Nucleus accumbens (tissue), 56 donors: ENCODE measurements at places on chromosomes 1 and 21.

DNA sequence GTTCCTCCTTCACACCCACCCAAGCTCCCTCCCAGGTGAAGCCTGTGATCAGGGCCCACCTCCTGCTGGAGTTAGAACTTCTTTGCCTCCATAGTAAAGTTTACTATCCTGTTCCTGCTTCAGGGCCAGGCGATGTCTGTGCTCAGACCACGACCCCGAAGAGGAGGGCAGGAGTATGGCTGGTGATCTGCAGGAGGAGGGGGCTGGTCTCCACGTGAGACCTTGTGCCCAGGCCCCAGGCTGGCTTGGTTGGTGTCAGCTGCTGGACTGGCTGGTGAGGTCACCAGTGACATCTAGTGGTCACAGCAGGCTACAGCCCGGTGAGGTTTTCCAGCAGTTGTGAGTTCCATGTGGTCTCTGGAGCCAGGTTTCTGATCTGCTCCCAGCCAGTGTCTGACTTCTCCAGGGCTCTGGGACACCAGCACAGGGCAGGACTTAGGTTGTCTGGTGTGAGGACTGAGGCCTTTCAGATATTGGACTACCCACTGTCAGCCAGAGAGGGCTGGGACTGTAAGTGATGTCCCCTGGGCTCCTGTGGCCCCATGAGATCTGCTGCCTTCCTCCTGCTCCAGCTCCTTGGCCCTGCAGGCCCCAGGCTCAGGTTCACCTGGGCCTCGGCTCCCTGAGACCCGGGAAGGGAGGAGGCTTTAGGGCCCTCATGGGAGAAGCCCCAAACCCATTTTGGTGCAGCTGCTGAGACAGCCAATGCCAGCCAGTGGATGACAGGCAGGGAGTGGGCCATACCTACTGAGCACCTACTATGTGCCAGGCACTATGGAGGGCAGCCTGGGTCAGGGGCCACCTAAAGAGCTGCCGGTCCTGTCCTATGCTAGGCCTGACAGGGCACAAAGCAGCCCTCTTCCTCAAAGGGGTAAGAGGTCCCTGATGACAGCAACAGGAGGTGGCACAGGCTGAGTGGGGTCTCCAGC, 6.0 kb upstream of the UBL4B start:
- no peak for DNase-seq

- no peak for DNase-seq
Measured at GRCh38 chr1:225697428-225697827, 44.5 kb upstream of the ENAH start.

- no peak for DNase-seq
Measured at GRCh38 chr1:172770071-172770470, 111.2 kb downstream of the FASLG start.

- DNase-seq = no peak
Measured at GRCh38 chr1:183227422-183228346, 41.6 kb downstream of the LAMC2 start.

GRCh38 chr1:85148524-85149250, 52.1 kb downstream of the SYDE2 start:
- no peak for DNase-seq

DNA sequence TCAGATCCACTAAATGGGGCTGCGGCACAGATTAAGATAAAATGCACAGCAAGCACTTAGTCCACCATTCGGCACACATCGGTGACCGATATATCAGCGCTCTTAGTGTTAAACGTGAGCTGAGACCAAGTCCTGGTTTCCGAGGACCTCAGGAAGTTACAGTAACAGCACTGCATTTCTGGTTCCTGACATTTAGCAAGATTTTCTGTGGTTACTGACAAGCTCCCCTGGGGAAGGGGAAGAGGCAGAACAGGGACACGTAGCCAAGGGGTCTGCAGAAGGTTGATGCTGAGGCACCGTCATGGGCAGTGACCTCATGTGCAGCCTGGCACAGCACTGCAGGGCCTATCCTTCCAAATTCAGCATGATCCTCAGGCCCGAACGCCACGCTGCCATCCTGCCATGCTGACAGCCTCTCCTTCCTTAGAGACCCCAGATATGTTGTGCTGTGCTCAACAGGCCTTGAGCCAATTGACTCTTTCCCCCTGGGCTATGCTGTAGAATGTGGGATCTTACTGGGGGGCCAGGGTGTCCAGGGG, 13.4 kb upstream of the PEF1 start:
- no peak for DNase-seq

GRCh38 chr1:27303509-27303908, 18.5 kb upstream of the TMEM222 start:
- no peak for DNase-seq

- no peak for DNase-seq
Measured at GRCh38 chr1:116455509-116455908, 82.5 kb downstream of the ATP1A1 start.

DNA sequence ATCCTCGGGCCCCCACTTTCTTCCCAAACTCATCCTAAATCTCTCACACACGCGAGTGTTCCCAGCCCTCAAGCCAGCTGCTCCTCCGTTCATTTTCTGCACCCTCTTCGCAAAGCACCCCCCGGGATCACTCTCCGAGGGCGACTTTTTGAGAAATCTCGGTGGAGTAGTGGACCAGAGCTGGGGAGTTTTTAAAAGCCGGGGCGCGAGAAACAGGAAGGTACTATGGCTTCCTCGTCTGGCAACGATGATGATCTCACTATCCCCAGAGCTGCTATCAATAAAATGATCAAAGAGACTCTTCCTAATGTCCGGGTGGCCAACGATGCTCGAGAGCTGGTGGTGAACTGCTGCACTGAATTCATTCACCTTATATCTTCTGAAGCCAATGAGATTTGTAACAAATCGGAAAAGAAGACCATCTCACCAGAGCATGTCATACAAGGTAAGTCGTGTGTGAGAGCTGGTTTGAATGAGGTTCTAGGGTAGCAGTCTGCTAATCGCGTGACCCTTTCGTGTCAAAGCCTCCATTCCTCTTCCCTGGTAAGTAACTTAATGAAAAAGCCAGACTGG, 800 bp downstream of the DR1 start:
- DNase-seq = no peak

GRCh38 chr1:69269491-69269890, 298.2 kb upstream of the LRRC7 start:
- DNase-seq = no peak

GRCh38 chr1:232040260-232040659, 413.7 kb downstream of the DISC1 start:
- DNase-seq = no peak

DNA sequence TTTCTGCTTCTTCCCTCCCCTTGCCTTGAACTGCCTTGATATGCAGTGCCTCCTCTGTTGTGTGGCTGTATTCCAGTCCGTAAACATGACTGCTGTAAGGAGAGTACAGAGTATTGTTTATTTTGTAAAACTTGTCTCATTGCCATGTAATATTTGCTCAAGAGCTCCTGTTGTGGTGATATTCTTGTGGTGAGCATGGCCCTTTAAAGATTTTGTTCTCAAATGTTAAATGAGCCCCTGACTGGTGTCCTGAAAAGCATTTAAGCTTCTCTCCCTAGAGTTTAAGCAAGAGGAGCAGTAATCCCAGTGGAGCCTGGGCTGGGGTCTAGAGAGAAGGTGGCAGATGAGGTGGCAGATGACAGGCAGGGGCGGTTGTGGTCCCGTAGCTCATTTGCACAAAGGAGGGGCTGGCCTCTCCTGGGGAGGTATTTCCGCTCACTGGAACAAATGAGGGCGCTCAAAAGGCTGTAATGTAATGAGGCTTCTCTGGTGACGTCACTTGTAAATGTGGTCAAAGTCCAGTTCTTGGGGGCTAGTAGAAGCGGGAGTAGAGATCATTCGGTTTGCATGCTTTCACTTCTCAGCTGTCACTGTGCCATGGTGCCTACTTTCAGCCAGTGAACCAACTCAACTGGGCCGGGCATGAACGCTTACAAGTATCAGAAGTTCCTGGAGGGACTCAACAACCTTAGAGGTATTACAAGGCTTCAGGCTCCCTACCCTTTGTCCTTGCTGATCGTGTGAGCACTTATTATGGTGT, 46.0 kb upstream of the MACF1 start:
- no peak for DNase-seq

- no peak for DNase-seq
Measured at GRCh38 chr1:171984850-171985485, 143.7 kb downstream of the DNM3 start.

DNA sequence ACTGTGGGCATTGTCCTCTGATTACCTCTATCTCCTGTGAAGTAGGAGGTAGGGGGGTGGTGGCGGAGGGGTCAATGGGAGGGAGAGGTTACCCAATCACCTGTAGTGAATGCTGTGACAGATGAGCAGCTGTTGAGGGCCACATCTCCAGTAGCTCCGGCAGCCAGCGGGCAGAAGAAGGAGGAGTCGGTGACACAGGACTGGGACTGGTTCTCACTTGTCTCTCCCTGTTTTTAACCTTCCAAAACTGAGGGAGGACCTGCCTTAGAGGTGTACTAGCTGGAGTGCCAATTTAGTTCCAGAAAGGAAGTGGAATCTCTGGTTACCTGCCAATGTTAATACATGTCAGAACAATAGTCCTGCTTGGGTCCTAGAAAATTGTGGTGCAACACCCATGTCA, 56.2 kb upstream of the ENAH start:
- no peak for DNase-seq

DNA sequence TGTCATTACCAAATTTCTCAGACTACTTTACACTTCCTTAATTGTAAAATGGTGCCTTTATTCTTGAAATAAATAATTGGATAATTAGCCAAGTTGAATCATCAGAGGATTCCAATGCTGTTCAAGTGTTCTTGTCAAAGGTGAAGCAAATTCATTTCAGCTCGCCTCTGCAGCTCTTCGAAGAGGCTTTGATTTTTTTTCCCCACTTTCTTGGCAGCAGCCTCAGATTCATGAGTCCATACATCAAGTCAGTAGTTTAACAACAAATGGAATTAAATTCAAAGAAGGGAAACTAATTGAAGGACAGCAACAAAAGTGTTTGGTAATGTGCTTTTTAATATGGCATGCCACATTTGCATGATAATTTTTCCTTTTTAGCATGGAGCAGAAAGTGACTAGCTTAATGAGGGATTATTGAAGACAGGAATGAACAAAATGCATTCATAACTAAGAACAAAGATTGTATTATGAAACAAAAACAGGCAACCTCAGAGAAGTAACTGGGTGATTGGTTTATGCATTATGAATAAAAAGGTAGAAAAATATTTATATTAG, 239.0 kb downstream of the USH2A start:
- no peak for DNase-seq

GRCh38 chr1:95278173-95279006, 44.4 kb downstream of the RWDD3 start:
- DNase-seq = no peak

DNA sequence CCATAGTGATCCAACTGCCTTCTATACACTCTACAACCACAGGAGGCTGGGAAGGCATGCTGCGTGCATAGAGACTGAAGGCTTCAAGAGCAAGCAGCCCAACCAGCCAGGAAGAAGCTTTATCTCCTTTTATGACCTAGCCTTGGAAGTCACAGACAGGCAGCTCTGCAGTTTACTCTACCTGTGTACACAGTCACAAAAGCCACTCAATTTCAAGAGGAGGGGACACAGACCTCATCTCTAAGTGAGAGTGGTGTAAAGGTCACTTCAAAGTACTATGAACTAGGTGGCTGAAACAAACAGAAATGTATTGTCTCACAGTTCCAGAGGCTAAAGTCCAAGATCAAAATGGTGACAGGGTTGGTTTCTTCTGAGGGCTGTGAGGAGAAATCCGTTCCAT, 69.6 kb upstream of the GJB5 start:
- no peak for DNase-seq

DNA sequence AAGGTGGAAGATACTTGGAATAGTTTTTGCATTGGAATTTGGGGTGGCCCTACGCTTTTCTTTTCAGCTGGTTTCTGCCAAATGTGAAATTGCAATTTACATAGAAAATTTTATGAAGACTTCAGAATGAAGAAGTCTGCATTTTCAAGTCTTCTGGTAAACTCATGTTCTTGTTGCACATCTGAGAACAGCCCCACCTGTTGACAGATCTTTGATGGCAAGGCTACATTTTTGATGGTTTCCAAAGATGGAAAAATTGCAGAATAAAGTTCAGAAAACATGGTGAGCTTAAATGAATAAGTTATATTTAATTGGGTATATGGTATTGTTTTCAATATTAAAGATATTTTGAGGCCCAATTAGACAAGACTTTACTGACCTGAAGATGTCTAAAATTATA, 25.4 kb downstream of the OLFM3 start:
- no peak for DNase-seq

GRCh38 chr1:26122988-26123973, 11.7 kb downstream of the PDIK1L start:
- DNase-seq = no peak

DNA sequence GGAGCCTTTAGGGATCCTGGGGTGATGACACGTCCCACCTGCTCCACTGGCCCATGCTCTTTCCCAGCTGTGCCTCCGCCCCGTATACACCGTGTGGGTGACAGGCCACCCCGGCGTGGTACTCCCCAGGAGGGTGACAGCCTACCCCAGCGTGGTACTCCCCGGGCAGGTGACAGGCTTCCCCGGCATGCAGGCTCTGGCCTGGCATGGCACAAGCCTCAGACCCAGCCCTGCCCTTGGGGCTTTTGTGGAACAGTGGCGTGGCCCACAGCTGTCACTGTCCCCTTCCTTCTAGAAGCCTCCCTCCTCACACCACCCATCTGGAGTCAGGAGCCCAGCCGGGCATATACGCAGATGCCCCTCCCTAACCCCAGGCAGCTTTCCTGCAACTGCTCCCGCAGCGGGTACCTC, 4.7 kb upstream of the PFKL start:
- DNase-seq = no peak

DNA sequence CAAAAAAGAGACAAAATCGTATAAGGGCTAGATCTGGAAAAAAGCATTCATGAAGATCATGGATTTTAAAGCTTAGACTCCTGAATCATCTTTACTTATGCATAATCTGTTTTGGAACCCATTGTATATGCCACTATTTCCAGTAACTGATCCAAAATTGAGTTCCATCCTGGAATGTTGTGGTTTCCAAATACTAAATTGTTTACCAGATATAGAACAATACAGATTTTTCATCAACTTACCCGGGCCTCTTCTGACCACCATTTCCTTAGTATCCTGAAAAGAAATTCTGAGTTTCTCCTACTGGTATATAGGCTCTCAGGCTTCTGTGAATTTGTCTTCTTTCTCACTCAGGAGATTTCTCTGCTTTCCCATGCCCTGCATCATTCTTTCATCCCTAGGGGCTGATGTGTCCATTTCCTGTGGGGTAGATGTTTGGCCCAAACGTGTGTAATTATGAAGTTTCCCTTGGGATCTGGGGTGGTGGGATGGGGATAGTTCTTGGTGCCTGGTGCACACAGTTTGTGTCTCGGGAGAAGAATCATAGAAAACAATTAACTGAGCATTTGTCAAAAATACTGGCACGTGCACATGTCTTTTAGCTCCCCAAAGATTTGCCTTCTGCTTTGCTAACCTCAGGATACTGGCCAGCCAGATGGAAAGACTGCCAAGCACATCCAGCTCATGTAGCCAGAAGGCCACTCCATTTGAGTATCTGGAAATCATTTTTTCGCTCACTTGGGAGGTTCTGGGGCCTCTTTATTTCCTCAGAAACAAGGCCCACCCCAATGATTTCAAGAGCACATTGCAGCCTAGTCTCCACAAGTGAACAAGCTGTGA, 127.8 kb downstream of the NTMT2 start:
- no peak for DNase-seq
